Endothelial cell of umbilical vein (primary cell): ENCODE measurements at places on chromosomes 5 and 9.

- DNase-seq: no peak
Measured at GRCh38 chr9:131126059-131126426, 657 bp downstream of the NUP214 start.

- no peak for DNase-seq
Measured at GRCh38 chr5:115484368-115484767, 60.2 kb downstream of the FEM1C start.

- peak; percentile 98 for DNase-seq
Measured at GRCh38 chr5:169583424-169584220, at the start of gene SPDL1. TSS of gene SPDL1 (plus strand) at chr5:169583773. CDS start at chr5:169588417, 4,644 bp downstream.

GRCh38 chr9:33762343-33762742 is 33.0 kb upstream of the PRSS3 start:
- DNase-seq: no peak

DNA sequence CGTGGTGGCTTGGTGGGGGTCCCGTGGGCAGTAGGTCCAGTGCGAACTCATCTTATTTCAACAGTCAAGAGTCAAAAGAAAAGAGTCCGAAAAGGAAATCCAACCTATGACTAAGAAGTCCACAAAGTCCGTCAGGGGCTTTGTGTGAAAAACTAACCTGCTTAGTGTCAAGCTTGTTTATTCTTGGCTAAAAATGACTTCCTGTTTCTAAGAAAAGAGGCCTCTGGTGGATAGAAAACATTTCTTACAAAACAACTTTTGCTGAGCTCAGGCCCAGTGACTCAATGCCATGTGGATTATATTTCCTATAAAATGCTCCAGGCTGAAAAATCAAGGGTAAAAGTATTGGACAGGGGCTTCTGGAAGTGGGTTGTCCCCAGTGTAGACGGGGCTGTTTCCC is 105.9 kb downstream of the GADD45G start:
- DNase-seq: no peak

DNA sequence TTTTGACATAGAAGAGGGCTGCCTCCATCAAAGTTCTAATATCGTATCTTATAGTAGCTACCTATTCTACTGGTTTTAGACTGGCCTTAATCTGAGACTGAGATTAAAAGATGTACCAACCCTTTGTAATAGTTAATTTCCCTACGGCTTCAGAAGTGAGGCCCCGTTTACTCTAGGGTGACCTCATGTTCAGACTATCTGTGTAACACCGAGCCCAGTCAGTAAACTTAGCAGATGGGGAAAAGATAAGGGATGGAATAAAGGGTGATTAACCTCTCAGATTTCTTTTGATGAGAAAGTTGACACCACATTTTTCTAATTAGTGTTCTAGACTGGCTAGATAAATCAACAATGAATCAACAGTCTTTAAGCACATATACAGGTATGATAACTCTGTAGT is 283.1 kb downstream of the KCTD16 start:
- DNase-seq: no peak

- DNase-seq: no peak
Measured at GRCh38 chr5:132498686-132499271, 8.2 kb upstream of the IRF1 start.

DNA sequence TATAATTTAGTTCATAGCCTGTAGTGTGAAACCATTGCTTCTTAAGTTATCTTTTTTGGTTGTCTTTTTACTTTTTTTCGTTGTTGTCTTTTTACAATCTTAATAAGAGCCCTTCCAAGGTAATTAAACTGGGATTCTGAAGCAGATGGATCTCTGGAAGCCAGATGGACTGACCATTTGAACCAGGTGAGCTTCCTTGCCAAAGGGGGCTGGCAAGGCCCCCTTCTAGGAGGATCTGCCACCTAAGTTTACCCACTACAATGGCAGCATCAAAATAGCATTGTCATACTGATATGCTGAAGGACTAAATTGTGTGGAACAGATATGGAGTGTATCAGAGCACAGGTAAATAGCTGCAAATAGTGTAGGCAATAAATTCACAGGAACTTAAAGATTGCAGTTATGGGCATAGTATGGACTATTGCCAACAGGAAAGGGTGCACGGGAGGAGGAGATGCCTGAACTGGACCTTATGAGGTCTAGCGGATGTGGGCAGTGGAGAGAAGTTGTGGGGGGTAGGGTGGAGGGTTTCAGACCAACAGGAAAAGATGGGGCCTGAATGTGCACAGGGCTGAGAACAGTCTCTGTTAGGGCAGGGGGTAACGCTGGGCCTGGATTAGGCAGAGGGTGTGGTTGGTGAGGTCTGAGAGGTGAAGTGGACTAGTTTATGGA is 61.5 kb upstream of the CTXN3 start:
- DNase-seq: no peak

GRCh38 chr5:91359962-91360609 is 23.0 kb downstream of the ARRDC3 start:
- no peak for DNase-seq

GRCh38 chr9:9623506-9623905 is 989.3 kb downstream of the PTPRD start:
- DNase-seq: no peak

GRCh38 chr5:110846398-110847001 is 107.7 kb downstream of the SLC25A46 start:
- no peak for DNase-seq

DNA sequence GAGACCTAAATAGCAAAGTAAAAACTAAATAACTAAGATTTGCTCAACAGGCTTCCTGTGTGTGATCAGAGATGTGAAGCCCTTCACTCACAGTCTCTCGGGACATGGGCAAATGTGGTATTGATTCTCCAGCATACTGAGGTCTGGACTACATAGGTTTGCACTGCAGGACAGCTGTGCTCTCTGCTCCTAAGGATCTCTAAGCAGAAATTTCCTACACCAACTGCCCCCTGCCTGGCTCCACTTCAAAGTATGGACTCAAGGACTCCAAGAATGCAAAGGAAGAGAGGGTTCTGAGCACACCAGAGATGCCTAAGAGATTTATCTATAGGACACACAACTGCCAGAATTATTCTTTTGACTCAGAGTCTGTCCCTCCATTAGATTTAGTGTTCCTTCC is 487.2 kb downstream of the SEMA5A start:
- no peak for DNase-seq

DNA sequence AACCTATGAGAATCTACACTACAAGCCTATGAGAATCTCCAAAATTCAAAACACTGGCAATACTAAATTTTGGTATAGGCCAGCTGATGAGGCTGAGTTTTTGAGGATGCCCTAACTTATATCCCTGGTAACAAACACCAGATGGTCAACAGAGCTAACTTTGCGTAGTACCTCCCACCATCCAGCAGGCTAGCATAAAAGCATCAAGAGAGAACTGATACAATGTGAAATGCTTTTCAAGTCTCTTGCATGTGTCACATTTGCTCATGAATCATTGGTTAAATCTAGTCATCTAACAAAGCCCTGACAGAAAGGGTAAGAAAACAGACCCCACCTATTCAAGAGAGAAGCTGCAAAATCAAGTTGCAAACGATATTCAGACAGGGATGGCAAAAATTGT is 1609.7 kb upstream of the CDH9 start:
- no peak for DNase-seq

GRCh38 chr5:54457094-54457862 is 1.8 kb downstream of the HSPB3 start:
- DNase-seq: no peak

- no peak for DNase-seq
Measured at GRCh38 chr9:101671567-101671966, 66.9 kb downstream of the GRIN3A start.

- DNase-seq: no peak
Measured at GRCh38 chr5:159908591-159908940, 7.7 kb upstream of the ADRA1B start.

- no peak for DNase-seq
Measured at GRCh38 chr5:37994729-37995128, 154.9 kb upstream of the GDNF start.

- DNase-seq: peak; percentile 27
Measured at GRCh38 chr9:124869466-124869985, 7.6 kb downstream of the ARPC5L start.

GRCh38 chr5:10387690-10388089 is 34.2 kb downstream of the MARCHF6 start:
- no peak for DNase-seq

DNA sequence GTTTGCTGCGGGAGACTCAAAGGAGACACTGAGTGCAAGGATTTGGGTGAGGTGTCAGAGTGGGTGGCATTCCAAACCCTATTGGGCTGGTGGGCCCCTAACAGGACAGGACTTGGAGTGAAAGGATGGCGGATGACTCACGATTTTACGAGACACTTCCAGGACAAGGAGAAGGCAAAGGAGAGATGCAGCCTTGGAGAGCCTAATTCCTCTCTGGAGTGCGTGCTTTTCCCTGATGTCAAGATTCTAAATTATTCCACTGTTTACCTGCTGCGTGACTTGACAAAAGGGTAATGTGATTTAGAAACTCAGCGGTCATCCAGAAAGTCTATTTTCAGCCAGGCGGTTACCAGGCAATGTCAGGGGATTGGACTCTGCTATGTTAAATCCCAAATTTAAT is 41.6 kb upstream of the CD180 start:
- DNase-seq: no peak

DNA sequence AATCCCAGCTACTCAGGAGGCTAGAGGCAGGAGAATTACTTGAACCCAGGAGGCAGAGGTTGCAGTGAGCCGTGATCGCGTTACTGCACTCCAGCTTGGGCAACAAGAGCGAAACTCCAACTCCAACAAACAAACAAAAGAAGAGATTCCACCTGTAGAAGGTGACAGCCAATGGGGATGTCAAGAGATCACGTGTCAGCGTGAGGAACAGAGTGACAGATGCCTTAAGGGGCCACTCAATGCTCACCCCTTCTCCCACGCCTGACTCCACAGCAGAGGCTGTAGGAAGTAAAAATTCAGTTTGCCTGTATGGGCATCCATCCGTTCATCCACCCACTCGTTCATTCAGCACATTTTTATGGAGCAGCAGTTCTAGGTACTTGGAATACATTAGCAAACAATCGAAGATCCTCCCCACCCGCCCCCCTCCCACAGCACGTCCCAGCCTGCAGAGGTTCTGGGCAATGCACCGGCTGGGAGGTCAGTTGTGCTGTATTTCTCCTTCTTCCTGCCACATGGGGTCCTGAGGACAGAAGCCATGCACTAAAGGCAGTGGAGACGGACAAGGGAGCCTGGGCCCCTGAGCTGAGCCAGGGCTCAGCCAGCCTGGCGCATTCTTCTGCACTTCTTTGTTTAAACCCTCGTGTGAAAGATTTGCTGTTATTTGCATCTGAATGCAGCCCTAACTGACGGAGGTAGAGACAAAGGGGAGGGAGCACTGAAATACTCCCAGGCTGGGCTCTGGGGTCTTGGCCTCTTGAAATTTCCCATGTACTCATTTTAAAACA is 11.3 kb upstream of the RNF130 start:
- no peak for DNase-seq

DNA sequence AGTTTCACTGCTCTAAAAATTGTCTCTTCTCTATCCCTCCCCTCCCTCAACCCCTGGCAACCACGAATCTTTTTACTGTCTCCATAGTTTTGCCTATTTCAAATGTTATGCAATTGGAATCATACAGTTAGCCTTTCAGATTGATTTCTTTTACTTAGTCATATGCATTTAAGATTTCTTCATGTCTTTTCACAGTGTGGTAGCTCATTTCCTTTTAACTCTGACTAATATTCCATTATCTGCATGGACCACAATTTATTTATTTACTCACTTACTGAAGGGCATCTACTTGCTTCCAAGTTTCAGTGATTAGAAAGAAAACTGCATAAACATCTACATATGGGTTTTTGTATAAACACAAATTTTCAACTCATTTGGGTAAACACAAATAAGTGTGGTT is 372.3 kb downstream of the CDH18 start:
- DNase-seq: no peak

DNA sequence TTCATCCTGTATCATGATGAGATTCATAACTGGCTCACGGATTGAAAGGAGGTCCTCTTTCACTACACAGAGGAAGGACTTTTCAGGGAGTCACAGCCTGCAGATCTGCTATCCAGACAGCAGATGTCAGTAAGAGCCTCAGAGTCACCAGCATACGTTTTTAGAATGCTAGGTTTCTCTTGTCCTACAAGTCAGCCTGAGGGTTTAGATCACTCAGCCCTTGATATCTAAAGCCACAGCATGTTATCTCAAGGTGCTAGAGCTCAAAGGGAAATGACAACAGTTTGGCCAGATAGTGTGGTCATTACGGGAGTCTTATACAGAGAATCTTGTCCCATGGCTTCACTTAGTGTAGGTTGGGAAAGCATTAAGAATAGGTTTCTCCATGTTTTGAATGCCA is 30.9 kb upstream of the SLC46A2 start:
- DNase-seq: peak; percentile 30

GRCh38 chr9:121748727-121749423 is 97.4 kb downstream of the DAB2IP start:
- DNase-seq: no peak

DNA sequence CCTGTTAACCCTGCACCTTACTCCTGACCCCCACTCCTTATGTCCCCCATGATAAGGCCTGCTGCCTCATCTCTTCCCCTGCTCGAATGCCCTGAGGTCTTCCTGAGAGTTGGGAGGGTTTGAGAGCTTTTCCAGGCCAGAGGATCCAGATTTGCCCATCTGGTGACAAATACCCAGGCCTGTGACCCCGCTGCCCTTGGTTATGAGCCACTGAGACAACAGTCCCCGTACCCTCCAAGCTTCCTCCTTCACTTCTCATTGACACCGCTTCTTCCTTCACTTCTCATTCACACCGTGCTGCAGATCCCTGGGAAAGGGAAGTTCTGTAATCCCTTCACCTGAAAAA is 593 bp downstream of the GM2A start:
- DNase-seq: no peak

DNA sequence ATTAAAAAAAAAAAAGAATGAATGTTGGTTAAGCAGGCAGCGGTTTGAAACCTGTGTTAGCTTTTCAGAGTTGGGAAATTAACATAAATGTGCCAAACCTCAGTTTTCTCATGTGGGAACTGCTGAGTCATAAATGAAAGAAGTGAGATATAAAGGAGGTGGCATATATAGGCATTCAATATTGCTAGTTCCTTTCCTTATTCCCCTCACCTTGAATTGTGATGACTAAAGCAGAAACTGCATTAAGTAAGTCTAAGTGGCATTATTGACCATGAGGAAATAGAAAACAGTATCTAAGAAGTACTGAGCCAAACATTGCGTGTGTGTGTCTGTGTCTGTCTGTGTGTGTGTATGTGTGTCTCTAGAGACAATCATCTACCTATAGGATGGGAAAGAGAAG is 691.2 kb downstream of the TLR4 start:
- DNase-seq: no peak

GRCh38 chr5:145579301-145579700 is 255.8 kb downstream of the PRELID2 start:
- DNase-seq: no peak
